ENCODE measurements at places on chromosomes 1 and 21.

- no peak for DNase-seq
These were observed 12.3 kb downstream of the OR2T11 start for GRCh38 chr1:248622570-248623001.

DNA sequence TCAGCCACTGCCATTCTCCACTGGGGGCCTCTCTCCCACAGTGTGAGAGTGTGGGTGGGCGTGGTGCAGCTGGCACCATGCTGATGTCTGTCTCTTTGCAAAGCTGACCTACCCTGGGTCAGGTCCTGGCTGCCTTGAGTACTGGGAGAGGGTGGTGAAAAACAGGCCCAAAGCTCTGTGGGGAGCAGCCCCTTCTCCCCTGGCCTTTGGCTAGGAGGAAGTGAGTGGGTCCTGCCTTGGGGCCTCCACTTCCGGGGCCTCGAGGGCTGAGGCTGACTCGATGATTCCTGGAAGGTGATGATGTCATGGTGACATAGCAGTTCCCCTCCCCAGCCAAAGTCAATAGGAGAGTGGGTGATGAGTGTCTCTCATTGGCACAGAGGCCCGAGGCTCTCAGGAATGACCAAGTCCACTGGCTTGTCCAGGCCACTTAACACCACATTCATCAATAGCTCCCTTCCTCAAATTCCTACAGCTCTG is 53.0 kb downstream of the IER5 start:
- DNase-seq, result no peak

DNA sequence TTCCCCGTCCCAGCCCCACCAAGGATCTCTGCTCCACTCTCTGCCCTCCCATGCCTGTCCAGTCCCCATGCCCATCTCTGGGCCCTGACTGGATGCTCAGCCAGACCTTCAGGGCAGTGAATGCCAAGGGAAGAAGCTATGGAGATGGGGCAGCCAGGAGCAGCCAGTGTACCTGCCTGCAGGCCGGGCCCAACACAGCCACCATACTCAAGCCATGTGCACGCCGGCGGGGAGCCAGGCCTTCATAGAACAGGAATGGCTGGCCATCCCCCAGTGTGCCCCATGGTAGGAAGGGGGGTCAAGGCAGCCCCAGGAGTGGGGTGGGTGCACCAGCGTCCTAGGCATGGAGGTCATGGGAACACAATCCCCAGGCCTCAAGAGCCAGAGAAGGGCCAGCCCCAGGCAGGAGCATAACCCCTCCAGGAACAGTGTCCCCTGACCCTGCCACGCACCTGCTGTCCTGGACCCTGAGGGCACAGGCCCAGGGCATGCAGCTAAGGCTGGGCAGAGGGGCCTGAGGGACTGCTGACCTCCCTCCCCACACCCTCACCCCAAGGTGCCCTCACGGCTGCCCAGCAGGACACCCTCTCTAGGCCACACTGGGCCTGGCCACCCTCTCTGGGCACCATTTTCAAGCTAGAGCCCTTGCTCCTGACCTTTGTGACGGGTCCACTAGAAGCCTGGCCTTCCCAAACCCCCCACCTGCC is 20.3 kb upstream of the ARF1 start:
- no peak for DNase-seq

GRCh38 chr1:21050031-21050430 is 126.7 kb downstream of the EIF4G3 start:
- no peak for DNase-seq

DNA sequence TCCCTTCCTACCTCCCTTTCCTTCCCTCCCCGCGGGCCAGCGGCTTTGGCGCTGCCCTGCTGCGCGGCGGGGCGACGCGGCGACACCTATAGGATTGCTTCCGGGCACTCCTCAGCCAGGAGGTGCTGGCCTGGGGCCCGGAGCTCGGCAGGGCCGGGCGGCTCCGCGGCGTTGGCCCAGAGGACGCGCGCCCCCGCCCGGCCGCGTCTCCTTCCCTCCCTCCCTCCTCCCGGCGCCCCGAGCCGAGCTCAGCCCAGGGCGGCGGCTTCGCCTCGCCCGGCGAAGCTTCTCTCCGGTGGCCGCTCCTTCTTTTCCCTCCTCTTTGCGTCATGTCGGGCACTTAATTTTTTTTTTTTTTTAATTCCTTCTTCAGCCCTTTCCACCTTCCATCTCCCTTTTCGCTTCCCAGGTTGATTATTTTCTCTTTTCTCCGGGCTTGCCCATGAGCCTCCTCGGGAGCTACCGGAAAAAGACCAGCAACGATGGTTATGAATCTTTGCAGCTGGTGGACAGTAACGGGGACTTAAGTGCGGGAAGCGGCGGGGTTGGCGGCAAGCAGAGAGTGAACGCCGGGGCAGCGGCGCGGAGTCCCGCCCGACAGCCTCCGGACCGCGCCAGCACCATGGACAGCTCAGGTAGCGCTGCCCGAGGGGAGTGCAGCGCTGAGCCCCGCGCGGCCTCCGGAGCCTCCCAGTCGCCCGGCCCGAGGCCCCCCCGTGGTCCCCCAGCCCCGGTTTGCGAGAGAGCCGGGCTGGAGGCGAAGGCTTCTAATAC is at the start of gene DNAJC6:
TSS of gene DNAJC6 (plus strand) at position 240 of the 774 bp plus-strand sequence. CDS start at position 443, 203 bp downstream.
- DNase-seq, result peak; percentile 76

DNA sequence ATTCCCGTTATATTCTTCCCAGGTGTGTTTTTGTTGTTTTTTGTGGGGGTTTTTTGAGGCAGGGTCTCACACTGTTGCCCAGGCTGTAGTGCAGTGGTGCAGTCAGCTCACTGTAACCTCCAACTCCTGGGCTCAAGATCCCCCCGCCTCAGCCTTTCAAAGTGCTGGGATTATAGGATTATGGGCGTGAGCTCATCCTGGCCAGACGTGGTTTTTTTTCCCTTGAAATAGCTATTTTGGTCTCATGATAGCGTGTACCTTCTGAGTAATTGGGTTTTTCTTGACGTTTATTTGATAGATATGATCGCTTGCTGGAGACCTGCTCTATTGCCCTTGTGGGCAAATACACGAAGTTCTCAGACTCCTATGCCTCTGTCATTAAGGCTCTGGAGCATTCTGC is 17.6 kb downstream of the CTPS1 start:
- no peak for DNase-seq
